ENCODE measurements at places on chromosomes 5 and 9.
A peak's percentile ranks its signal among the peaks of the same experiment; 100 is the strongest.

DNA sequence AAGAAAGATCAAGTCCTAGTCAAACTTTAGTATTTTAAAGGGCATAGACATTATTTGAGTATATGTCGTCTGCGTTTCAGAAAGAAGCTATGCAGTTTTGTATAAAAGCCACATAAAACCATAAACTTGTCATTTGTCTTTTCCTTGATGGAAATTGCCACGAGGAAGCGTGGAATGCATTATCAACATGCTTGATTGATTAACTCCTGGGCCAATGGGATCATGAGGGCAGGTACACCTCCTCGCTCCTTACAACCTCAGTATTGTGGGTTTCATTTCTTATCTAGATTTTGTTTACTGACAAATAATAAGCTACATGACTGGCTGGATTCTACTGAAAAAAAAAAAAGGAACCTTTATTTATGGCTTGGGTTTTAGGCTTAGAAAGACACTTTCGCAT, 122.5 kb upstream of the RFX3 start:
- DNase-seq: no peak

- DNase-seq: no peak
Measured at GRCh38 chr9:93066978-93067603, 8.6 kb downstream of the SUSD3 start.

- DNase-seq: peak; percentile 47
Measured at GRCh38 chr5:88377705-88378656, 109.3 kb upstream of the TMEM161B start.

DNA sequence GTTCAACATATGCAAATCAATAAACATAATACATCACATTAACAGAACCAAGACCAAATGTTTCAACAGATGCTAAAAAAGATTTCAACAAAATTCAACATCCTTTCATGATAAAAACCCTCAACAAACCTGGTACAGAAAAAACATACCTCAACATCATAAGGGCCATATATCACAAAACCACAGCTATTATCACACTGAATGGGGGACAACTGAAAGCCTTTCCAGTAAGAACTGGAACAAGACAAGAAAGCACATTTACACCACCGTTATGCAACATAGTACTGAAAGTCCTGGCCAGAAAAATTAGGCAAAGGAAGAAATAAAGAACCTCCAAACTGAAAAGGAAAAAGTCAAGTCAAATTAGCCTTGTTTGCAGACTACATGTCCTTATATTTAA, 93.6 kb downstream of the DTWD2 start:
- DNase-seq: no peak

GRCh38 chr5:60568646-60569045, 131.3 kb downstream of the DEPDC1B start:
- no peak for DNase-seq

DNA sequence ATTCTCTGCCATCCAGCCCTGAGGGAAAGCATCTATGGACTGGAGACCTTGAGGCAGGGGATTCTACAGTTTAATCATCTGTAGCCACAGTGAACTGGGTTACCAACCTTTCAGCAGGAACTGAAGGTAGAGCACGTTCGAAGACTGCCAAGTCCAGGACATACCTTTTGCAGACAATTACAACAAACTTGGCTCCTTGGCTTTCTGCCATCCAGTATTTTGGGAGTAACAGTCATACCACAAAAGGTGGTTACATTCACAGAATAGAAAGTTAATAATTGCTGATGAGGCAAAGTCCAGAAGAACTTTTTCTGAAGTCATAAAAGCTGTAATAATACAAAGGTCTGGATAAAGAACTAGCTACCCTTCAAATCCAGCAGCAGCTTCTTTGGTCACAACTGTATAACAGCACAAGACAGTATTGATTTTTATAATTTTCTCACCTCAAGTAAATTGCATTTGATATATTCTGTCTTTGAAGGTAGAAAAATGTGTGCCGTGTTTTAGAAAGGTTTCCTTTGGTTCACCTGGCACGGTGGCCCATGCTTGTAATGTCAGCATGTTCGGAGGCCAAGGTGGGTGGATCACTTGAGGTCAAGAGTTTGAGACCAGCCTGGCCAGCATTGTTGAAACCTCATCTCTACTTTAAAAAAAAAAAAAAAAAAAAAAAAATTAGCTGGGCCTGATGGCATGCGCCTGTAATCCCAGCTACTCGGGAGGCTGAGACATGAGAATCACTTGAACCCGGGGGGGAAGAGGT, 236.6 kb downstream of the NR3C1 start:
- DNase-seq: no peak

DNA sequence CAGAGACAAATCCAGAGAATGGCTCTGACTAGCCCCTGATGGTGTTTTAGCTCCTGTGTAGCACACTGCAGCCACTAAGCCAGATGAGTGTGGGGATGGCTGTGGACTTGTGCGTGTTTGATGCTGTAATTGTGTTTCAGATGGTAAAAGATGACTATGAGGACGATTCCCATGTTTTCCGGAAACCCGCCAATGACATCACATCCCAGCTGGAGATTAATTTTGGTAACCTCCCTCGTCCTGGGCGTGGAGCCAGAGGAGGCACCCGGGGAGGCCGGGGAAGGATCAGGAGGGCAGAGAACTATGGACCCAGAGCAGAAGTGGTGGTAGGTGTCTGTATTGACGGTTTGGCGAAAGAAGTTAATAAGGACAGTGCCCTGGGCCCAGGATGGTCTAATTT, 38.0 kb downstream of the HABP4 start:
- DNase-seq: no peak

DNA sequence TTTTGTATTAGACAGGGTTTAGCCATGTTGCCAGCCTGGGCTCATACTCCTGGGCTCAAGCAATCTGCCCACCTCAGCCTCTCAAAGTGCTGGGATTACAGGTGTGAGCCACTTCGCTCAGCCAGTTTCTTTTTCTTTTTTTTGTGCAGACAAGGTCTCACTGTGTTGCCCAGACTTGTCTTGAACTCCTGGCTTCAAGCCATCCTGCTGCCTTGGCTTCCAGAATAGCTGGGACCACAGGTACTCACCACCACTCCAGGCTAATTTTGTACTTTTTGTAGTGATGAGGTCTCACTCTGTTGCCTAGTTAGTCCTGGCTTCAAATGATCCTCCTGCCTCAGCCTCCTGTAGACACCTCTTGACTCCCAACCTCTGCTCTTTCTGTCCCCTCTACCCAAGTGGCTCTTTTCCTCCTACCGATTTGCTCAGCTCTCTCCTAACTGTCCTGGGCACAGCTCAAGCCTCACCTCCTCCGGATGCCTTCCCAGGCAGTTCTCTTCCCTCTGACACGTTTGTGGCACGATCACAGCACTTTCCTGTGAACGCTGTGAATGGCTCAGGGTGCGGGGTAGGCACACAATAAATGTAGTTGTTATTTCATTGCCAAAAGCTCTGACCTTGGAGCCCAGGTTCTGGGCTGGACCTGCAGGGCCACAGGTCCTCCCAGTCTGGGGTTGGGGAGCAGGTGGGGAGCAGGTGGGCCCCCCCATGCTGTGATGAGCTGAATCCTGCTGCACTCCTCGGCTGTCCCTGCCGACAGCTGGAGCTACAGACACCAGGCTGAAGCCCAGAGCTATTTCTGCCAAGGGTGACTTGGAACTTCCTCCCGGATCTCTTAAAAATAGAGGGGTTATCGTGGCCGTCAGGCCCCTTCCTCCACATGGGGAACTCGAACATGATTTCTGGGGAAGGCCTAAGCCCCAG, 23.9 kb downstream of the GFI1B start:
- no peak for DNase-seq

GRCh38 chr5:143921525-143922311, 109.8 kb downstream of the HMHB1 start:
- DNase-seq: no peak

DNA sequence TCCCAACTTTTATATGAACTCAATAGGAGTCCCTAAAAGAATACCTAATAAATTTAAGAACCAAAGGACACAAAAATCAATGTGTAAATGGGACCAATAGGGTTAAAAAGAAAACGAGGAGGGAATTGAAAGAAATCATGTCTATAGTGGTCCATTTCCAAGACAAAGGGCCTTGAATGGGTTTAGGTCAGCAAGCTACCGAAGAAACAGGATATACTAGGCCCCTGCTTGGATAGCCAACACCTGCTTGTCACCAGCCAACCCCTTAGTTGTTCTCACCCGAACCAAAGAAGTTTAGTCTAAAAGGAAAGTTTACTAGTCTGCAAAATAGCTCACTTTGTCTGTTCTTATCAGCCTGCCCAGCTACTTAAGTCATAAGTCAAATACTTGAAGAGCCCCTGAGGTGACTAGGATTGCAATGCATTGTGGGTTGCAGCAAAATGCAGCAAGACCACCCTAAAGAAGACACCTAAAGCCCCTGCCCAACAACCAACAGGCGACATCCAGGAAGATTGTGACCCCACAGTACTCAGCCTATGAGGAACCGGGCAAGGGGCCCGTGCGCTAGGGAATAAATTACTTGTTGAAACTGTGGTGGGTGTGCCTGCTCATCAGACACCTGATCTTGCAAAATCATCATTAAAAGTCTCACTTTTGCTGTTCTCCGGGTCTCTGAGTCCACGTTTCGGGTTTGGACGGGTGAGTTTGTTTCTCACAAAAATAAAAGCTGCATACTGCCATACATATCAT, 183.9 kb upstream of the PPP1R26 start:
- DNase-seq: no peak

DNA sequence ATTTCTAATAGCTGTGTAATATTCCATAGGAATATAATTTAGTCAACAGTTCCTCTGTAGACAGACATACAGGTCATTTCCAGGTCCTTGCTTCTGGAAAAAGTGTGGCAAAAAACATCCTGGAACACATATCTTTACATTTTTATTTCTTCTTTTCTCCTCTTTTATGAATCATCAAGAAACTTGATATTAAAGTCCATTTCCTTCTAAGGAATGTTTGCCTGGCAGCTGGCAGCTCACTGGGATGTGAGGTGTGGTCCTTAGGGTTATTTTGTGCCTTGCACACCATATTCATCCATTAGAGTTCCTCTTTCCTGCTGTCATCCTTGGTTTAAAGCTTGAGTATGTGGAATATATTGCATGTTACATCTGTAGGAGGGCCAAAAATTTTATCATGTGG, 122.0 kb downstream of the GALNT10 start:
- no peak for DNase-seq
